ENCODE measurements at places on chromosomes 3 and 15. TPM values are rescaled to one million over a fixed set of nuclear protein-coding genes. Genes with fewer than 3 reads are reported as not detected.

Gene TMEM89
- total RNA-seq: not detected

Gene TRAIP
- total RNA-seq: 13.8 TPM

Gene ITIH1
- total RNA-seq: not detected

Gene ABCC5
- total RNA-seq: 26.7 TPM

Gene ATP13A5
- total RNA-seq: not detected

Gene CCDC54
- not detected for total RNA-seq

Gene CFAP100
- total RNA-seq: not detected

Gene GPR27
- not detected for total RNA-seq

Gene TBC1D23
- total RNA-seq: 54.1 TPM

Gene CHRM5
- total RNA-seq: 0.06 TPM

Gene C3orf70
- total RNA-seq: 0.06 TPM

Gene ZNF860
- 0.75 TPM for total RNA-seq

Gene RASL12
- not detected for total RNA-seq

Gene CHST13
- total RNA-seq: not detected

Gene CALML4
- total RNA-seq: 2.2 TPM

Measured in LHCN-M2 (cell line).